ENCODE measurements at places on chromosomes 12 and 14.

GRCh38 chr14:105497671-105498429 is 6.8 kb downstream of the TEDC1 start:
- no peak for DNase-seq

- DNase-seq: peak; percentile 62
These were observed 524.4 kb downstream of the MED13L start for GRCh38 chr12:115752913-115753726.

DNA sequence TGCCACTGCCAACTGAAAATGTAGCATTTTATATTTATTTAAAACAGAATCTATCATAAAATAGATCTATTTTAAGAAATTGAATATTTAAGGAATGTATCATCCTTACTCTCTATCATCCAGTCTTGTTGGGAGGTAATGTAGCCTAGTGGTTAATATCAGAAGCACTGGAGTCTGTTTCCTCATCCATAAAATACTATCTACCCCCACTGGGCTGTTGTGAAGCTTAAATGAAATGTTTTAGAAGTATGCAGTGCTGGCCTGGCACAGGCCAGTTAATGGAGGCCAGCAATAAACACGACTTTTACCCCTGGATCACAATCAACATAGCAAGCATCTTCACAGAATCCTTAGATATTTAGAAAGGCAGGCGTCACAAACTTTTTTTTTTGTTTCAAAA is 188.0 kb downstream of the CAND1 start:
- DNase-seq: no peak

DNA sequence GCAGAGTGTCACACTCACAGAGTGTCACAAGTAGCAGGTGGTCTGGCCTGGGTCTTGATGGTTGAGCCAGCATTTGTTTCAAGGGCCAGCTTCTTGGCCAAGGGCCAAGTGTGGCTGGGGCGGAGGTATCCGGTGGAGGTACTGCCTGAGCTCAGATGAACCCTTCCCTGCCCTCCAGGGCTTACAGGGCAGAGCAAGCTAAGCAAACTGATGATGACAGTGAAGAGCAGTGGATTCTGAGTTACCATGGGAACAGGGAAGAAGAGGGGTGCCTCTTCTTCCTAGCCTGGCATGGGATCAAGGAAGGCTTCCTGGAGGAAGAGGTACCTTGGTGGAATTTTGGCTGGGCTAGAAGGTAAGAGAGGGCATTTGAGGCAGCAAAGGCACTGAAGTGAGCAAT is 35.7 kb downstream of the MVK start:
- DNase-seq: no peak

GRCh38 chr12:18754124-18754707 is 16.3 kb downstream of the CAPZA3 start:
- no peak for DNase-seq

GRCh38 chr12:11886339-11886738 is 184.4 kb upstream of the BCL2L14 start:
- DNase-seq: no peak

GRCh38 chr12:49489720-49490119 is 49.1 kb upstream of the KCNH3 start:
- DNase-seq: peak; percentile 8

DNA sequence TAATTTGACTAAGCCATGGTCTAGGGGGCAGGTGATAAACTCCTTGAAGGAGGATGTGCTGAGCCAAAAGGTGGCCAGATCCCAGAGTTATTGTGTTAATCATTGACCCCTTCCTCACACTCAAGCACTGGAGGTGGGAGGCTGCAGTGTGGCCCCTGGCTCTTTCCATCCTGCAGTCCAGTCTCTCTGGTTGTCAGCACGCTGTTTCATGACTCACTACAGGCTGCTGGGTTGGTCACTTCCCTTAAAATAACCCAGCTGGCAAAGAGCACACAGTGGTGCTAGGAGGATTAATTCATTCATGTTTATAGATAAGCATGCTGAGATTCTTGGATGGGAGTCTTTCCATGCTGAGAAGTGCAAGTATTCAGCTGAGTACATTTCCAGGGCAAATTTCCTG is 228.9 kb downstream of the ANO2 start:
- DNase-seq: no peak

DNA sequence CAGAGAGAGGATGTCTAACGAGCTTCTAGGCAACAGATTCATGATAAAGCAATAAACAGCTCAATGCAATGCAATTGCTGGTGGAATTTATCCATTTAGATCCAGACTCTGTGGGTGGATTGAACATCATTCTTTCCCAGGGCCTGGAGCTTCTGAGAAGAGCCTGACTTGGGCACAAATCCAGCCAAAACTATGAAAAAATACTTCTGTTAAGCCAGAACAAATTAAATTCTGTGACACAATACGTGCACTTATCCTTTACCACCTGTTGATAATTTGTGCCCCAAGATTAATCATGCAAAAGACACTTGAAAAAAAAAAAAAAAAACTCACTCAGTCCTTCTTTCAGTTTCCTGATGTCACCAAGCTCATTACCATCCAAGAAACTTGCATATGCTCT is 446.0 kb upstream of the DCN start:
- no peak for DNase-seq

DNA sequence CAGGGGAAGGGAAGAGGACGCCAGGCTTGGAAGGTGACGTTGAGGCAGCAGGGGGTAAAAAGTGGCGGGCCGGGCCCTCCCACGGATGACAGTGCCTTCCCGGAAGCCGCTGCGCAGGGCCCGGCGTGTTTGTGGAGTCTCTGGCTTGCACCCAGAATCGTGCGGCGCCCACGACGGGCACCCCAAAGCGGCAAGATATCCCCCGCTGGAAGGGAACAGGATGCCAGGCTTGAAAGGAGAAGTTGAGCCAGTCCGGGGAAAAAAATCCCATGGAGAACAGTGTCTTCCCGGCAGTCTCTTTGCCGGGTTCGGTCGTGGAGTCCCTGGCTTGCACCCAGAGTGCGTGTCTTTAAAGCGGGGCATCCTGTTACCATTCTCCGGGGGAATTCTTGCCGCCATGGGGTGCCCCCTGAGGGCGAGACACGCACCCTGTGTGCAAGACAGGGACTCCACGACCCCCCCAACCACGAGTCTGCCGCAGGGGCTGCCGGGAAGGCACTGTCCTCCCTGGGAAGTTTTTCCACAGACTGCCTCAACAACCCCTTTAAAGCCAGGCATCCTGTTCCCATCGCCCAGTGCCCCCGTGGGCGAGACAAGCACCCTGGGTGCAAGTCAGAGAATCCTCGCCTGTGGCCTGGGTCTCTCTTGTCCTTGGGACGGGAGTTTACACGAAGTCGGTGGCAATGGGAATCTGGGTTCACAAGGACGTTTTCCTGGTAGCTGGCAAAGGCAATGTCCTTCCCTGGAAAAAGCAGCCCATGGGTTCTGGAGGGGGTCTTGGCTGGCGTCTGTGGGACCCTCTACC is 156.1 kb upstream of the ALG10B start:
- DNase-seq: no peak

DNA sequence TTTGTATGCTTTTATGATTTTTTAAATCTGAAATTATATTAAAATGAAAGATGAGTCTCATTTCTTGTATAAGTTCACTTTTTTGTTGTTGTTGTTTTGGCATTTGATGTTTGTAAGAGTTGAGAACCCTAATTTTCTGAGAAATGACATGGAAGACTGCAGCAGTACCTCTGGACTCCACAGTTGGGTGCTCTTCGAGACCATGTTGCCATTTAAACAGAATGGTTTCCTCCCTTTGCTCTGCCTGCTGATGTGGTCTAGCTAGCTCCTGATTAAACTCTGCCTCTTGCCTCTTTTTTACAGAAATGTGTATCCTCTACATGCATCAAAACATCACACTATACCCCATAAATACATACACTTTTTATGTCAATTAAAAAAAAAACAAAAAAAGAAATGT is 5.8 kb upstream of the LTA4H start:
- peak; percentile 37 for DNase-seq

- DNase-seq: no peak
These were observed 9.7 kb downstream of the SERPINA1 start for GRCh38 chr14:94378527-94379290.

GRCh38 chr14:91277546-91278382 is 33.3 kb upstream of the GPR68 start:
- no peak for DNase-seq

GRCh38 chr14:79510659-79511058 is 700.6 kb downstream of the DIO2 start:
- no peak for DNase-seq

Data from hematopoietic multipotent progenitor cell treated with erythropoietin and hydrocortisone succinate and interleukin-3 and kit ligand, for 4 days (in vitro differentiated cells).